ENCODE measurements at places on chromosomes 1 and 21. TPM values are rescaled to one million over a fixed set of nuclear protein-coding genes. Genes with fewer than 3 reads are reported as not detected.
A peak's percentile ranks its signal among the peaks of the same experiment; 100 is the strongest.

- peak; percentile 88 for DNase-seq
These were observed 68.1 kb downstream of the URB2 start for GRCh38 chr1:229694053-229694693.

The OR10J1 gene
- total RNA-seq = not detected

DNA sequence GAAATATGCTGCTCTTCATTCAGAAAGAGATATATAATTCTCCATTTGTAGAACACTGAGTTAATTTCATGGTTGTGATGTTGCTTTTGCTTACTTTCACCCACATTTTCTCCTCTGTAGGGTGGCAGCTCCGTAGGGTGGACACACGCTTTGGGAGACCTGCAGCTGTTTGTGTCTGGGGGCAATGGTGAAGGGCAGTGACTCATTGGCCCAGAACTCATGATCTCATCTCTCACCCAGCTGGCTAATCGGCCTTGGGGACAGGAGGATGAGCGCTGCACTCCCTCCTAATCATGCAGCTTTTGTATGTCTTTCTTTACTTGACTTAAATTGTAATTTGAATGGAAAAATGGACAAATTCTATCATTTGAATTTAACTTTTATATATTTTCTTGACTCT lies 9.6 kb downstream of the DISC1 start:
- DNase-seq = no peak

- no peak for DNase-seq
These were observed 56.5 kb upstream of the PLA2G4A start for GRCh38 chr1:186772228-186772627.

The HPCA gene
- not detected for total RNA-seq

- no peak for DNase-seq
These were observed 5.5 kb downstream of the DYNLT5 start for GRCh38 chr1:66757722-66758240.

The WNT9A gene
- 2.5 TPM for total RNA-seq
